ENCODE measurements at places on chromosomes 16 and 17.

DNA sequence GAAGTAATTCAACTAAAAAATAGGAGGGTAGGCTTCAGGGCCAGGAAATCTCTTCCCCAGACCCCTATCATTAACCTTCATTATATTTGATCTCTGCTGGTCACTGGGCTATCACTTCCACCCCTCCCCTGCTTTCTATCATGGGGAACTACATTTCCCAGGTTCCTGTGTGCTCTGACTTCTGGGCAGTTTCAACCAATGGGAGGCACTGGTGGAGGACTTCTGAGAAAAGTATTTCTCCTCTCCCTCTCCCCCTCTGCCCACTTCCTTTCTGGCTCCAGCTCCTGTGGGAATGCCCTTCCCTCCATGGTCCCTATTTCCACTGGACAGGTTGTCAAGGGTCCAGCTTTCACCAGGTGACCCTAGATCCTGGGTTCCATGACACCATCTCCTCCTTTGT lies 364.4 kb downstream of the C16orf95 start:
- no peak for DNase-seq

- DNase-seq: peak; percentile 54
These were observed 38.4 kb upstream of the ARL4D start for GRCh38 chr17:43360376-43360738.

GRCh38 chr16:28089992-28090365 lies 26.5 kb upstream of the GSG1L start:
- DNase-seq: no peak

DNA sequence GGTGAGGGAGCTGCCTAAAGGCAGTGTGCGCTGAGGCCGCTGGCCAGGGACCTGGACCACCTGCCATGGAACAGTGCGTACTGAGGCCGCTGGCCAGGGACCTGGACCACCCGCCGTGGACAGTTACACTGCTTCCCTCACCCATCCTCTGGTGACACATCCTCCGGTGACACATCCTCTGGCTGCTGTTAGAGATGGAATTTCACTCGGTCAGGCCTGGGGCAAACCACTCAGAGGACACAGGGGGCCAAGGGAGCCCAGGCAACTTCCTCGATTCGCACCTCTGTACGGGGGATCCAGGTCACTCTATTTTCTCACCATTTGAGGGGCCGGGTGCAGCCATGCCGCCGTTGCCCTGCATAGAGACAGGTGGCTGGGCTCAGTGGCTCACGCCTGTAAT lies 32.4 kb upstream of the RPTOR start:
- no peak for DNase-seq

GRCh38 chr17:17547210-17547764 lies 44.2 kb downstream of the PEMT start:
- DNase-seq: no peak

GRCh38 chr17:54974759-54975158 lies 6.2 kb downstream of the STXBP4 start:
- DNase-seq: no peak

DNA sequence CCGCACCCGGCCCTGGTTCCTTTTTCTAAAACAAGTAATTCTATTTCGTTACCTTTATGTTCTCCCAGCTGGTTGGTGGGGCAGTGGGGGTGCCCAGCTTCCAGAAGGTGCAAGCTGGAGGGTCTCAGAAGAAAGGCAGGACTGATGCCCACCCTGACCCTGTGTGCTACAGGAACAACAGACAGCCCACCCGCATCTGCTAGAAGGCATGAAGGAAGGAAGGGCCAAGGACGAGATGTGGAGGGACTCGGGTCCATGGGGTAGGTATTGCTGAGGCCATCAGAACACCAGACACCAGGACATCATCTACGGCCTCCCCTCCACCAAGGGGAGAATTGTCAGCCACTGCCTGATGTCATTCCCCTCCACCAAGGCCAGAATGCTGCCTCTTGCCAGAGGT lies 6.4 kb upstream of the CYTH1 start:
- no peak for DNase-seq

GRCh38 chr16:89317729-89318429 lies 100.4 kb downstream of the ZNF778 start:
- no peak for DNase-seq

GRCh38 chr16:88349903-88350900 lies 32.6 kb upstream of the ZNF469 start:
- DNase-seq: no peak
